Activated CD4-positive, alpha-beta T cell treated with anti-CD3 and anti-CD28 coated beads, Interleukin-10, Interleukin-2, amounts not matched to agents 100 ng/mL and 50 ng/mL, durations not matched to agents 16 hours and 8 hours (primary cell): ENCODE measurements at places on chromosomes 6 and 20.

GRCh38 chr6:118736440-118736839 lies 85.0 kb upstream of the CEP85L start:
- DNase-seq, result no peak

GRCh38 chr6:48068278-48069251 lies 42.4 kb downstream of the PTCHD4 start:
- no peak for DNase-seq

DNA sequence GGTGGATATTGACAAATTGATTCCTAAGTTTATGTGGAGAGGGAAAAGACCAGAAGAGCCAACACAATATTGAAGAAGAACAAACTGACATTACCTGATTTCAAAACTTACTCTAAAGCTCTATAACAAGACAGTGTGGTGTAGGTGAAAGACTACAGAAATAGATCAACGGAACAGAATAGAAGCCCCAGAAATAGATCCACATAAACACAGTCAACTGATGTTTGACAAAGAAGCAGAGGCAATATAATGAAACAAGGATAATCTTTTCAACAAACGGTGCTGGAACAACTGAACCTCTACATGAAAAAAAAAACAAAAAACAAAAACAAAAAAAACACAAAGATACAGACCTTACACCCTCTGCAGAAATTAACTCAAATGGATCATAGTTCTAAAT lies 50.2 kb downstream of the MAP3K5 start:
- DNase-seq, result no peak

- no peak for DNase-seq
Measured at GRCh38 chr6:85458184-85458583, 8.3 kb downstream of the NT5E start.

- no peak for DNase-seq
Measured at GRCh38 chr20:59448851-59449444, 148.5 kb downstream of the EDN3 start.

DNA sequence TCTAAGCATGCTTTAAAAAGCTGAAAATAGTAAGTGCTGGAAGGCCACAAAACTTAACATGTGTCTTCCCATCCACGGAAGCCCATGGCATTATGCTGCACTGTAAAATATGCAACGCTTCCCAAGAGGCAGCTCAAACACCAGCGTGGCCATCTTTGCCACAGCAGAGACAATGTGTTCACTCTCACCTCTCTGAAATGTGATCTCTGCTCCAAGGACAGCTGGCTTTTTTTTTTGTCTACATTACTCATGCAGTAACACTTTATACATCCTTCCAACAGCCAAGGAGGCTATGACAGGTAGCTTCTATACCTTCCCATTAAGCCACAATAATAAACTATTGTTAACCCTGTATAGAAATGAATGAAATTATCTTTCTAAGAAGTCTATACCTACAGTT lies 49.2 kb downstream of the BLOC1S5 start:
- DNase-seq, result no peak

GRCh38 chr6:152293404-152293803 lies 343.8 kb downstream of the SYNE1 start:
- DNase-seq, result no peak

DNA sequence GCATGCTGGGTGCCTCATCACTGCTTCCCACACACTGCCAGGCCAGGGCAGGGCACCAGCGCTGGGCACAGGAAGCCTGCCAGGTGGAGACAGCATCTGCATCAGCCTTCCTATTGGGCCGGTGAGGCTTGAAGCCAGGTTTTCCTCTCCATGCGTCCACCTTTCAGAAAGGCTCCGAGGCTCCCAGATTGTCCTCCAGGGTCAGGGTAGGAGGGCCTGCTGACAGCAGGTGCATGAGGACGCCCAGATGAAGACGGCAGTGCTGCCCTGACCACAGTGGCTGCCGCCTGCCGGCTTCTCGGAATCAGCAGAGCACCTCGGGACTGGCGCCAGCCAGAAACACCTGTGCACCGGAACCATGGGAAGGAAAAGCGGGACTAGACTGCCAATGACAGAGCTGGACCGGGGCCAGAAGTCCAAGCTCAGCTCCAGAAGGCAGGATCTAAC lies 170.5 kb upstream of the CST7 start:
- DNase-seq, result no peak

- DNase-seq, result peak; percentile 55
Measured at GRCh38 chr20:15895560-15896084, 677.6 kb downstream of the KIF16B start.

DNA sequence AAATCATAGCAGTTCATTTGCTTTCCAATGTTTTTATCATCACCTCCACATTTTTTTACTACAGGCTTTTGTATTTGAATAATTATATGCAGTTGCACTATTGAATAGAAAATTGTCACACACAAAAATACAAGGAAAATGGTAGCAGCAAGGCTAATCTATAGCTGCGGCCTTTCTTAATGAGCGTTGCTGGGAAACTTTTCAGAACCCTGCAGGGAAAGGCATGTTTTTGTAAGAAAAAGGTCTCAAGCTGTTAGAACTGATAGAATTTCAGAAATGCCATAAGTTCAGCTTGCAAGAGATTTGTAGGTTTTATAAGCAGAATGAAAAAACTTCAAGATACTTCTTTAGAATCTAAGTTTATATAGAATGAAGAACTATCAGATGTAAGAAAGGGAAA lies 535.8 kb downstream of the LMBRD1 start:
- no peak for DNase-seq

DNA sequence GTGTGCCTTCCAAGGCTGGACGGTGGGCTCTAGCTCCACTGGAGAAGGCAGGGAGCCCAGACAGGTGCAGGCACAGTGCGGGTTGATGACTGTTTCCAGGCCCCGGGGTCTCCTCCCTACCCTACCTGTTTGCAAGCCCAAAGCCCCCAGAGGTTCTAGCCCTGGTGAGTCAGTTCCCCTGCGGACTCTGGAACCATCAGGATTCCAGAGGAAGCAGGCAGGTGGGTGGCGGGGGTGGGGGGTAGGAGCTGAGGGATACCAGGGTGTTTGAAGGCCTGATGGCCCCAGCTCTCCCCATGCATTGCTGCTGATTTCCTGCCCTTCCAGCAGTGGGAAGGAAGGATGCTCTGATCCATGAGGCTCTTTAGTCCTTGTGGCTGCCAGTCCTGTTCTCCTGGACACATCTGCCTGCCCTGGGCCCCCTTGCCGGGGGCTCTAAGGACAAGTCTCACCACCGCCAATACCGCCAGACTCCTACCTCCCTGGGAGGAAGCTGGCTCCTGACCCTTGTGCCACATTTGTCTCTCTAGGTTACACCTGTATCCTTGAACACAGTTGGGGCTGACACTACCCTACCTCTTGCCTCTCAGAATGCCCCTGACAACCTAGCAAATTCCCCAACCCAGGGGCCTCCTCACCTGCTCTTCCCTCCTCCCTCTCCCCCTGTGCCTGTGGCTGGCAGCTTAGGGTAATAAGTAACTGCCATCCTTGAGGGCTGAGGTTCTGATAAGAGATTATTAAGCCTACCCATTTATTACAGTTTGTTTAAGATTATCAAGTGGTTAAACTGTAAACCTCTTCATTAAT lies 21.7 kb downstream of the KCNK5 start:
- DNase-seq, result no peak

DNA sequence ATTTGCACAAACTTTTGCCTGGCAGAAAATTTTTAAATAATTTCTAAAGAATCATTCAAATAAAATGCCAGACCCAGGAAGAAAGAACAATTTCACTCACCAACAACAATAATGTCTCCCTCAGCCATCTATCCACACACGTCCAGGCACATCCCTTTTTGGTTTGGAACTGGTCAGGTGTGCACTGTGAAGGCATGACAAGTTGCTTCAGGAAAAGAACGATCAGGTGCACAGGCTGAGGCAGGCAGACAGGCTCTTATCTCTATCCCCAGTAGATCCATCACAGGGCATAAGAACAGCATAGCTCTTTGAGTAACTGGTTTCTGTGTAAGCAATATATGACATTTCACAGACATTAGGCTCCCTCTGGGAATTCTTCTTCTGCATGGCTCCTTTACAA lies 18.1 kb upstream of the NXT1 start:
- no peak for DNase-seq

DNA sequence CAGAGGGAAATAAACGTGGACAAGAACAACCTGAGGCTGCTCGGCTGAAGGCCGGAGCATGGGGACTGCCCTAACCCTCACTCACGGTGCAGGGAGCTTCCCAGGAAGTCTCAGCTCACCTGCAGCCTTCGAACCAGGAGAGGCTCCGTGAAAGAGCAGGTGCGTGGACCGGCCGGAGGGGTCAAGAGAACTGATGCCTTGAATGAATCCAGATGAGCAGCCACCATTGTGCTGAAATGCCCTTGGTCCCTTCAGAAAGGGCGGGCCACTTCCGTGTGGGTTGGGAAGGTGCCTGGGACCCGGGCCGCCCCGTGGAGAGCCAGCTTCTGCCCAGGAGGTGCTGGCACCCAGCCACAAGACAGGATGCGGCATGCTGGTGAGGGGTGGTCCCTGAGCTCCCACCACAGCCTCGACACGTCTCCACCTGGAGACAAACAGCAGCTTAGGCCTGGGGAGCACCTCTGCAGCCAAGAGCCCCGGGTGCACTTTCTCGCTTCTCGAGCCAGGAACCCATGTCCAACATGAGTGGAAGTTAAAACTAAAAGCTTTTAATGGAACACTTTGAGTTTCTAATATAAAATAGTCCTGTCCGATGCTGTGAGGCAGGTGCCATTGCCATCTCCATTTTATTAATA lies 83.5 kb downstream of the TTLL2 start:
- no peak for DNase-seq

DNA sequence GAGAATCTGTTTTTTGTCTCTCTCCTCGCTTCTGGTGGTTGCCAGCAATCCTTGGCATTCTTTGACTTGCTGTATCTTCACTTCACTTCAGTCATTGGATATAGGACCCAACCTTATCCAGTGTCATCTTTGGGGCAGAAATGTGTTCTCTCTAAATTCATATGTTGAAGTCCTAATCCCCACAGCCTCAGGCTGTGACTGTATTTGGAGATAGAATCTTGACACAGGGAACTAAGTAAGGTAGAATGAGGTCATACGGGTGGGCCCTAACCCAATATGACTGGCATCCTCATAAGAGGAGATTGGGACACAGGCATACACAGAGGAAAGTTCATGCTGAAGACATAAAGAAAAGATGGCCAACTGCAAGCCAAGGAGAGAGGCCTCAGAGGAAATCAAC lies 51.9 kb upstream of the TPD52L1 start:
- DNase-seq, result no peak

- DNase-seq, result no peak
Measured at GRCh38 chr6:22830463-22830862, 261.1 kb downstream of the HDGFL1 start.

DNA sequence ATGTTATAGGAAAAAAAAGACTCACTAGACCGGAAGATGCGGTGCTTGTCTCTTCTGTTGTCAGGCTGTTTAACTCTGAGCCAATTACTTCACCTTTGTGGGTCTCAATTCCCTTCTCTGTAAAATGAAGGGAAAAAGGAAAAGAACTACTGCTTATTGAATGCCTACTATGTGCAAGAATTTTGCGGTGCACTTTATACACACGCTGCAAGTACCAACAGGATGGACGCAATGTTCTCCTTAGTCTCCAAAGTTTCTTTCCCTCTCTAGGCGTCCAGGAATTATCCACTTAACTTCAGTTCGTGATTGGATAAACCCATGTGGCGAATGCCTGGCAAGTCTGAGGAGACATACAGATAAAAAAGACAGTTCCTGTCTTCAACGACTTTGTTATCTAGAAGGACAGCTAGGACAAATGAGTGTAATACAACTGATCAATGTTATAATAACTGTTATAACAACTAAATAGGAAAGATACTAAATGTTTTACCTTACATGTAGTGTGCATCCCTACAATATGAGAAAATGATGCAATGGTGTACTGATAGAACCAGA lies 69.0 kb upstream of the JARID2 start:
- no peak for DNase-seq

DNA sequence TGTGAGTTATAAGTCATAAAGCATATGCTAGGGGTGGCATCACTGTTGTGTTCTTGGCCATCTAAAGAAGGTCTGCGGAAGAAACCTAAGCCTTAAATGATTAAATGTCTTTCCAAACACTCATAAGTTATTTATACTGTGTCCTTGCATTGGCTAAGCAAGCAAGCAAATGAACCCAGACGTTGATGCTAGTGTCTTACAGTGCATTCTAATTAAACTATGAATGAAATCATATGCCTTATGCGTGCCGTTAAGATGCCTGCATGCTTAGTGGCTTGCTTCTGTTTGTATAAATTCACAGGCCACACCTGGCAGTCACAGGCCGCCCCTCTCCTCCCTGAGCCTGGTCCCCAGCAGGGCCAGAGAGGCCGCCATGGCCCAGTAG lies 49.9 kb downstream of the RIN2 start:
- no peak for DNase-seq
